ENCODE measurements at places on chromosomes 12 and 14.

DNA sequence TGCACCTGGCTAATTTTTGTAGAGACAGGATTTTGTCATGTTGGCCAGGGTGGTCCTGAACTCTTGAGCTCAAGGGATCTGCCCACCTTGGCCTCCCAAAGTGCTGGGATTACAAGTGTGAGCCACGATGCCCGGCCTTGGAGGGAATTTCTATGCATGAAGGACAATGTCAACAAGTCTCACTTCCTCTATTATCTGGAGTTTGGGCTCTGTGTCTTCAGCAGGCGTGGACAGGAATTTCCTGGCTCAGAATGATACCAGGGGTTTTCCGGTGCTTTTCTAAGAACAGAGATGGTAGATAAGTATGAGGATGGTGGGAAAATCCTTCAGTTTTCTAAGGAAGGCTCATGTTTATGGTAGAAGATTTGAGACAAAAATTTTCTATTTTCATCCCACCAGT lies 75.0 kb upstream of the CCDC60 start:
- no peak for DNase-seq

GRCh38 chr14:100665511-100666032 lies 61.1 kb upstream of the DLK1 start:
- DNase-seq: peak; percentile 19

- no peak for DNase-seq
Observed at GRCh38 chr14:75279153-75279762, 630 bp downstream of the FOS start.

- DNase-seq: no peak
Observed at GRCh38 chr12:81161680-81162079, 83.8 kb downstream of the ACSS3 start.

DNA sequence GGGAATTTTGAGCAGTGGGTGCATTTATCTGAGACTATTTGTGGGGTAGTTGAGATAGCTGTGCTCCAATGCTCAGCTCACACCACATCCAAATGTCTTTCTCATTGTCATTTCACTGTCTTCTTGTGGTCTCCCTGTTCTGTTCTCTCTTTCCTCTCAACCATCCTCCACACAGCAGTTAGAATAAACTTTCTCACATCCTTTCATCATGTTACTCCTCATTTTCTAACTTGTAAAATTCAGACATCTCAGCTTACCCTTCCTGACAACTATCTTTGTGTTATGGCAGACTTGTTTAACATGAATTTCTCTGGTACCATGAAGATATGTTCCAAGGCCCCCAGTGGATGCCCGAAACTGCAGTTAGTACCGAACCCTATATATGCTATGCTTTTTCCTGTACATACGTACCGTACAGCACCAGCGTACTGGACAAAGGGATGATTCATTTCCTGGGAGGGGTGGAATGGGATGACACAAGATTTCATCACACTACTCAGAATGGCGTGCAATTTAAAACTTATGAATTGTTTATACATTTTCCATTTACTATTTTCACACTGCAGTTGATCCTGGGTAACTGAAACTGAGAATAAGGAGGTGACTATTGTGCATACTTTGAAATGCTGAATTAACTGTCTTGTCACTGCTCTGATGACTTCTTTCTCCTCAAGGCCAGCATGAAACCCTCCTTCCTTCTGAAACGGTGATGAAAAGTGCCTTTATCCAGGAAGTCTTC lies 177.1 kb upstream of the SLC38A2 start:
- DNase-seq: peak; percentile 20

GRCh38 chr14:89269404-89269803 lies 147.6 kb downstream of the FOXN3 start:
- DNase-seq: no peak

GRCh38 chr12:94516985-94517384 lies 57.3 kb upstream of the CEP83 start:
- DNase-seq: no peak

DNA sequence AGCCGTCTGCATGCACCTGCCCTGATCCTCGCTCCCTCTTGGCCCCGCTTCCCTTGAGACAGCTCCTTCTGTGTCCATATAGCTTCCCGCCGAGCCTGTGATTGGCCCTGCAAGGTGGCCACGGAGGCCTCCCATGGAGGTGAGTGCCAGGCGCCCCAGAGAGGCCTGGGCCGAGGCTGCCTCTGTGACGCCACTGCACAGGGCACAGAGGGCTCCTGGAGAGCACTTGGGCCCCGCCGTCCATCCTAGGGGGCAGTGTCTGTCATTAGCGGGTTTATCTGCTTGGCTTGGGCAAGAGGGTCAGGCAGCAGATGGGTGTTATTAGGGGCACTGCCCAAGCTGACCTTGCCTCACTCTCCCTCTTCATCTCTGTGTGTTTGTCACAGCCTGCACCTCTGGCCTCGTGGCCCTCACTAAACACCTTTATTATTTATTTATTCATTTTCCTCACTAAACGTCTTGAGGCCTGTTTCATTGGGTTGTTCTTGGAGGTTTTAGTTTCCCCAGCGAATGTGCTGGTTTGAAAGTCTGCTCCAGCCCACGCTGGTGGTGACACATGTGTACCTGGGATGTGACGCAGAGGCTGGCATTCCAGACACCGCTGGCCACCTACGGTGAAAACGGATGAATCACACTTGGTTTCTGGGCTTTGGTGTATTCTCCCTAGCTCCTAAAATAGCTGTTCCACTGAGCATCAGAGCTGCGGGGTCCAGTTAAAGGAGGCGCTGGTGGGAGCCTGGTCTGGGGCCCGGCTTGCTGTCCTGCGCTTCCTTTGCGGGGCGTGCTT lies 5.9 kb downstream of the ZFYVE21 start:
- DNase-seq: no peak

GRCh38 chr12:58575256-58575655 lies 345.0 kb downstream of the LRIG3 start:
- DNase-seq: peak; percentile 79

DNA sequence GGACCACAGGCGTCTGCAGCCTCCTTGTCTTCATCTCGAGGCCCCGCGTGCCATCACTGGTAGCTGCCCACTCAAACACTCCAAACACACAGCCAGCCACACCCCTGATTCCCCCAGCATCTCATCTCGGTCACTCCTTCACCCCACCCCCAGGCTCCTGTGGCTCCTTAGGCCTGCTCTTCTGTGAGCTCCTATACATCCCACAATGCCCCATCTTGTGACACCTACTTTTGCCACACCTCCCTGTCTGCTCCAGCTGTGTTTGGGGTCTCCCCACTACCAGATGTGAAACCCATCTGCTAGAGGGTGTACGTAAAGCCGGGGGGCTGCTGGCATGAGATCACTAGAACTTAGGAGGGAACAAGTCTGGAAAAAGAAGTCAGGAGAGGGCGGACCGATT lies 4.1 kb downstream of the AKT1 start:
- DNase-seq: no peak

GRCh38 chr14:94494085-94494484 lies 15.2 kb downstream of the SERPINA12 start:
- DNase-seq: no peak
